ENCODE measurements at places on chromosomes 3 and 15.

- no peak for DNase-seq
Observed at GRCh38 chr15:40923551-40923950, 5.6 kb upstream of the DLL4 start.

- no peak for DNase-seq
Observed at GRCh38 chr3:62571916-62572315, 198.6 kb upstream of the FEZF2 start.

DNA sequence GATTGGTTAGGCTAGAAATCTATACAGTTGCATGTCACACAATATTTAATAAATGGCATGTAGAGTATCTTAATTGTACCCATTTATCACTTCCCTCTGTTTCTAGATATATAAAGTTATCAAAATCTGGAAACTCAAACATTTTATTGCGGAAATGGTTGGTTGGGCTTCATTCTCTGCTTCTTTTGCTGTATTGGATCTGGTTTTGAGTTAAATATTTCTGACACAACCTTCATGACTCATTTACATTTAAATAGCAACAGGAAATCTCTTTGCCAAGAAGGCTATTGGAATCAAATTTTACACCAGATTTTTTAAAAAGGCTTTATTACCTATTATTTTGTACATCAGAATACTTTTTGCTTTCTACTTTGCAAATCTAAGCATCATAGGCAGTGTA, 153.8 kb downstream of the EBLN2 start:
- DNase-seq = no peak

DNA sequence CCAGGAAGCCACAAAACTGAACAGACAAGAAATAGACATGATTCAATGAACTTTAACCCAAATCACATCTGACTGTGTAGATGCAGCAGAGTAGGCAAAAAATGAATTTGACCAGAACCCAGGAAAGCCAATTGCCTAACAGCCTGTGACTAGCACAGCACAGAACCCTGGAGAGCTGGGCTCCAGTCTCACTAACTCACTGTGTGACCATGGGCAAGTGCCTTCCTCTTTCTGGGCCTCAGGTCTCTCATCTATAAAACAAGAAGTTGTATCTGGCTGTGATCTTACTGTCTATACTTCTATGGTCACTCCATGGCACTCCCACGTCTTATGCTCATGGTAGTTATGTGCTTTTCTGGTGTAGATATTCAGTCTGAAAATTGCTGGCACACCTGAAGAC, 48.1 kb upstream of the USP3 start:
- no peak for DNase-seq

GRCh38 chr3:128412180-128413002, 54.3 kb downstream of the DNAJB8 start:
- DNase-seq = no peak

DNA sequence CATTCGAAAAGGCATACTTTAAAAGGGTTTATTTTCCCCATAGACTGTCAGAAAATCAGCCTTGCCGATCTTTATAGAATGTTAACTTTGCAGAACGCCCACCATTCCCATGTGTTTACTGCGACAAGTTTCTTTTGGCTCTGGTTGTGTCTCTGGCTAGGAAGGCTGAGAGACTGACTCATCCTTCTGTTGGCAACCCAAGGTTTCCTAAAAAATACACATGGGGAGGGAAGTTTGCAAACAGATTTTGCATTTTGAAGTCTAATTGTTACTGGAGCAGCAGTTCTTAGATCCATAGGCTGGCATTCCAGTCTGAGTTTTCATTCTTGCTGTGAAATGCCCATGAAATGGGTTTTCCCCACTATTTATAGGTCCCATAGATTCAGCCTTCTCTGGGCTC, 37.9 kb upstream of the MINAR1 start:
- no peak for DNase-seq

GRCh38 chr3:104458657-104459056, 908.1 kb upstream of the ALCAM start:
- no peak for DNase-seq

DNA sequence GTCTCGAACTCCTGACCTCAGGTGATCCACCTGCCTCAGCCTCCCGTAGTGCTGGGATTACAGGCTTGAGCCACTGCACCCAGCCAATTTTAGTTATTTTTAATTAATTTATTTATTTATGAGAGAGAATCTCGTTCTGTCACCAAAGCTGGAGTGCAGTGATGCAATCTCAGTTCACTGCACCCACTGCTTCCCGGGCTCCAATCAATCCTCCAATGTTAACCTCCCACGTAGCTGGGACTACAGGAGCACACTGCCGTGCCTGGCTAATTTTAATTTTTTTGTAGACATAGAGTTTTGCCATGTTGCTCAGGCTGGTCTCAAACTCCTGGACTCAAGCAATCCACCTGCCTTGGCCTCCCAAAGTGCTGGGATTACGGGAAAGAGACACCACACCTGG, 137.9 kb downstream of the TCF12 start:
- no peak for DNase-seq

GRCh38 chr3:127185962-127186674, 6.8 kb upstream of the PRR23E start:
- DNase-seq = no peak

DNA sequence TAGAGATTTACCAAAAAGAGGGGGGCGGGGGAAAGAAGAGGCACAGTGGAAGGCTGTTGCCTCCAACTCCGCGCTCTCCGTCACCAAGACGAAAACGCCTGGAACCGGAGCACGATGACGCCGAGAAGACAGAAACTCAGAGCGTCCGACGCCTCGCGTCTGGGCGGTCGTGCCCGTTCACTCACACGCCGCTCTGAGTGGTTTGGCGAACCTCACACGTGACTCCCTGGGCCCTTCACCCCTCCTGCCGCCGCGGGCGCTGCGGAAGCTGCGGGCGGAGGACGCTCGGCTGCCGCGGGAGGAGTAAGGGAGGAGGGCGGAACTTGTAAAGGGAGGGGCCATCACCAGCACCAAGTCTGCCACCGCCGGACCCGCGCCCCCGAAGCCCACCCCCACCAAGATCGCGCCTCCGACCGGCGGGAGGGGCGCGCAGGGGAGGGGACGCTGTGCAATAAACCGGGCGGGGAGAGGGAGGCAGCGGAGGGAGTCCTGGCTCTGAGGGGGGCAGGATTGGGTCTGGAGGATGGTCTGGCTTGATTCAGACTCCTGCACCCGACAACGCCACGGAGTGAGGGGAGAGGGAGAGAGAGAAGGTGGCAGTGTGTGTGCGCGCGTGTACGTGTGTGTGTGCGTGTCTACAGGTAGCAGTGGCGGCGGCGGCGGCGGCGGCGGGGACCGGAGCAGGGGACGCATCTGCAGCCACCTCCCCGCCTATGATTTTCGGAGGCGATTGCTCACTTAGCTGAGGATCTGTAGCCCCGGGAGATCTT, 1.9 kb upstream of the NLGN1 start:
- peak; percentile 76 for DNase-seq

DNA sequence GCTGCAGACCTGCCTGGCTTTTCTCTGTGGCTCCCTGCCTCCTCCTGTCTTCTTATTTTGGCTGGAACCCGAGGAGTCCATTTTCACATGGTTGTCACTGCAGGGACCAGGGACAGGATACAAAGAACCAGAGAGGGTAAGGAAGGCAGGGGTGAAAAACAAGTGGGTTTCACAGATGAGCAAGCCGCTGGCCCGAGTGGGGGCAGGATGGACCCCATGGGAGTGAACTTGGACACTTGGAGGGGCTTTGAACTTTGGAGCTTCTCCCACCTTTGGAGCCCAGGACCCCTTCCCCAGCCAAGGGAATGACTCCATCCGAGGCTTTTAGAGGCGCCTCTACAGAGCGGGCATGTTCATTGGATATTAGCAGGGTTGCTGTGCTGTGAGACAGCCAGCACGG, 26.9 kb upstream of the ADCY5 start:
- no peak for DNase-seq

DNA sequence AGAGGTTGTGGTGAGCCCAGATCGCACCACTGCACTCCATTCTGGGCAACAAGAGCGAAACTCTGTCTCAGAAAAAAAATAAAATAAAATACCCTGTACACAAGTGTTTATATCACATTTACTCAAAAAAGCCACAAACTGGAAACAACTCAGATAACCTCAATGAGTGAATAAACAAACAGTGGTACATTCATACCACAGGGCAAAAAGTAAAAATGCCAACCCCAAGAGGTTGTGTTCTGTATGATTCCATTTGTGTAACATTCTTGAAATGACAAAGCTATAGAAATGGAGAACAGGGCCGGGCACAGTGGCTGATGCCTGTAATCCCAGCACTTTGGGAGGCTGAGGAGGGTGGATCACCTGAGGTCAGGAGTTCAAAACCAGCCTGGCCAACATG, 12.9 kb downstream of the EDC3 start:
- DNase-seq = peak; percentile 65

GRCh38 chr3:87307805-87308204, 31.4 kb upstream of the POU1F1 start:
- DNase-seq = peak; percentile 7
